ENCODE measurements at places on chromosomes 12 and 14.
A peak's percentile ranks its signal among the peaks of the same experiment; 100 is the strongest.

GRCh38 chr14:30681752-30682355 lies 59.7 kb downstream of the SCFD1 start:
- no peak overlapping the region for H3K4me3 ChIP-seq
- no peaks in the 10 kb centered on the region for H3K27me3 ChIP-seq
- H3K4me1 ChIP-seq = no peaks in the 10 kb centered on the region
- H3K36me3 ChIP-seq = peaks cover 56% of the 10 kb centered on the region

- peaks cover 2% of the 10 kb centered on the region for H3K36me3 ChIP-seq
- peaks cover 12% of the 10 kb centered on the region for H3K4me1 ChIP-seq
- DNase-seq = peak; percentile 90
- no peak overlapping the region for H3K4me3 ChIP-seq
- peak overlapping the region; percentile 9 for H3K27ac ChIP-seq
- H3K27me3 ChIP-seq = no peaks in the 10 kb centered on the region
Measured at GRCh38 chr12:53159195-53159839, 21.2 kb upstream of the ZNF740 start.

- H3K27ac ChIP-seq = no peak overlapping the region
- H3K36me3 ChIP-seq = peaks cover 7% of the 10 kb centered on the region
- H3K27me3 ChIP-seq = peaks cover 3% of the 10 kb centered on the region
- no peak overlapping the region for H3K4me3 ChIP-seq
- H3K4me1 ChIP-seq = peaks cover 7% of the 10 kb centered on the region
- DNase-seq = no peak
Measured at GRCh38 chr12:15526033-15526432, 203.7 kb downstream of the PTPRO start.

- H3K27ac ChIP-seq = no peak overlapping the region
- DNase-seq = no peak
- H3K36me3 ChIP-seq = no peaks in the 10 kb centered on the region
- H3K4me1 ChIP-seq = no peaks in the 10 kb centered on the region
- no peak overlapping the region for H3K4me3 ChIP-seq
- no peaks in the 10 kb centered on the region for H3K27me3 ChIP-seq
Measured at GRCh38 chr12:79069009-79069408, 204.4 kb downstream of the SYT1 start.

All from nephron progenitor cell (in vitro differentiated cells).